ENCODE measurements at places on chromosomes 5 and 9.

- DNase-seq, result no peak
Measured at GRCh38 chr9:121367306-121368137, 2.5 kb downstream of the STOM start.

DNA sequence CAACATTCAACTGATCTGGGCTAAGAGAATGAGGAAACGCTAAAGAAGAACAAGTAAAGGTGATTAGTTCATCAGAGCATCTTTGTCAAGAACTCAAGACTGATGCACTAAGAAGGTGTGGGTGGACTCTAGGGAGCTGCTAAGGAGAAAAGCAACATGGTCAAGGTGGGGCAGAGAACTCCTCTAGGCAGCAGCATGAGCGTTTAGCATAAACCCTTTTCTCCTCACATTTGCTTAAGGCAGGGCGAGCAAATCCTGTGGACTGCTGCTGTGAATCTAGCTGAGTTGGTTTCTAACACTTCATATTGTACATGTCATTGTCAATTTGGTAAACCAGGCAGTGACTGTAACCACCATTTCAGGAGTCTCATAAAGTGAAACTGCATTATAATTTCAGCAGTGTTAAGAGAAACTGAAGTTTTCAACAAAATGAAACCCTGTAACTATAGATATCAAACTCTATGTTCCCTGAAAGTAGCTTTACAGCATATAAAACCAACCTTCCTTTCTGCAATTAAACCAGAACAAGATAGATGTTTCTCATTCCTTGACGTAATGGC, 45.9 kb upstream of the MAN2A1 start:
- no peak for DNase-seq

- DNase-seq, result no peak
Measured at GRCh38 chr9:99773468-99774138, 48.1 kb upstream of the NR4A3 start.

GRCh38 chr9:92762781-92763708, 1.6 kb downstream of the BICD2 start:
- DNase-seq, result no peak

DNA sequence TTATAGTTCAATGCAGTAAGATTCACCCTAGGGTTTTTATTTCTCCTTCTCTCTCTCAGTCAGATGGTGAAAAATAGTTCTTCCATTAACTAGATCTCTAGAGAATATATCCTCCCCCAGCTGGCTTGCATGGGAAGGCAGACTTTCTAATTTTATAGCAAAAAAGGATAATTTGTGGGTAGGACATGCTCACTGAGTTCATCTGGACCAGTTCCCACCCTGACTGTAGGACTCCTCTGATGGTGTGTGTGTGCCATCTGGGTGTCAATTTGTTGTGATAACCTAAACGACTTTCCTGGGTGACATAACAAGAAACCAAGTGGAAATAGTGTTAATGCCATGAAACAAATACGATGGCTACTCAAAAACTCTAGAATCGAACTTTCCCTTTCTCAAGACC, 44.9 kb downstream of the APBA1 start:
- DNase-seq, result no peak

DNA sequence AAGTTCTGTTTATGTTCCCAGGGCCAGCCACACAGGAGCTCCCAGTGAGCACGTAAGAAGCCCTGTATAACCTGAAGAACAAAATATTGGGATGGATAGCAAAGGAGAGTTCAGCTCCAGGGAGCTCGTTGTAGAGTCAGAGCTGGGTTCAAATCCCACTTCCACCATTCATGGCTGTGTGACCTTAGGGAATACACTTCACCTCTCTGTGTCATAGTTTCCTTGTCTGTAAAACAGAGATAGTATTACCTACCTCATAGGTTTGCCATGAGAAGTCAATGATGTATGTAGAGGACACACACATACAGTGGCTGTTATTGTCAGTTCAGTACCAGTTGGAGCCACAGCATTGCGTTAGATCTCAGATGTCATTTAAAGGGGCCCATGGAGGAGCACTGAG, 67.4 kb downstream of the MACROH2A1 start:
- no peak for DNase-seq

GRCh38 chr5:71786337-71787055, 67.4 kb downstream of the CARTPT start:
- DNase-seq, result no peak

GRCh38 chr5:178232920-178233429, 373 bp upstream of the PHYKPL start:
- no peak for DNase-seq

DNA sequence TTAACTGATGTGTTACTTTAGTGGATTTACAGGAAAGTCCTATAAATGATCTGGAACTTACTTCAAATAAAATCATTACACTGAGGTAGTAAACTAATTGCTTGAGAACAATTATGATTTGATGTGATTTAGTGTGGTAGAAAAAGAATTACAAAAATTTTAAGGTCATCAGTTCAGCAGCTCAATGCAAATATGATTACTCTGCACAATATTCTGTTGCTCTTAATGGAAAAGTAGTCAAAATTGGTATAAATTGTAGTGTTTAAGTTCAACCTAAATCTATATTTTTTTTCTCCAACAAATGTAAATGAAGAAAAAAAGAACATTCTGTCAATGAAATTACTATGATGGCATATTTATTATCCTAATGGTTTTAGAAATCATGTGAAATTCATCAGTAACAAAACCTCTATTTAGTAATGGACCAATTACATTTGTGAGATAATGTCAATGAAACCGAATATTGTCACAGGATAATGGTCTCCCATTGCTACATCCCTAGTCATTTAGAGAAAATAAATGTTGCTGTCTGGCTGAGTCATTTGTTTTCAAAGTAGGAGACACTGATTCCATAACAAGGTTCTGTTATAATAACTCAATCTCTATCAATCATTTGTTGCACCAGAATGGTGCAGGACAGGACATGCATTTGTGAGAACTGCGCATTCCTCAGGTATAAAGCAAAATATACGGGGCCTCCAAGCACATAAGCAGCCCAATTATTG, 177.1 kb downstream of the NFIB start:
- DNase-seq, result no peak

- DNase-seq, result no peak
Measured at GRCh38 chr5:38866362-38867031, 20.7 kb downstream of the OSMR start.

DNA sequence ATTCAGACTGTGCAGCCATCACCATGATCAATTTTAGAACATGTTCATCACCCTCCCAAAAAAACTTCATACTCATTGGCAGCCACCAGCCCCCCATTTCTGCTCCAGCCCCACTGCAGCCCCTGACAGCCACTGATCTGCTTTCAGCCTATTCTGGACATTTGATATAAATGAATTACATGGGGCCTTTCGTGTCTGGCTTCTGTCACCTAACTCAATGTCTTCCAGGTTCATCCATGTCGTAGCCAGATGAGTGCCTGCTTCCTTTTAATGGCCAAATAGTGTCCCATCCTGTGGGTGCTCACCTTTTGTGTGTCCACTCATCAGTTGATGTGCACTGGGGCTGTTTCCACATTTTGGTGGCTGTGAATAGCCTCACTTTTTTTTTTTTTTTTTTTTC, 63.5 kb downstream of the HMCN2 start:
- DNase-seq, result no peak

GRCh38 chr9:9913276-9913832, 699.4 kb downstream of the PTPRD start:
- no peak for DNase-seq

DNA sequence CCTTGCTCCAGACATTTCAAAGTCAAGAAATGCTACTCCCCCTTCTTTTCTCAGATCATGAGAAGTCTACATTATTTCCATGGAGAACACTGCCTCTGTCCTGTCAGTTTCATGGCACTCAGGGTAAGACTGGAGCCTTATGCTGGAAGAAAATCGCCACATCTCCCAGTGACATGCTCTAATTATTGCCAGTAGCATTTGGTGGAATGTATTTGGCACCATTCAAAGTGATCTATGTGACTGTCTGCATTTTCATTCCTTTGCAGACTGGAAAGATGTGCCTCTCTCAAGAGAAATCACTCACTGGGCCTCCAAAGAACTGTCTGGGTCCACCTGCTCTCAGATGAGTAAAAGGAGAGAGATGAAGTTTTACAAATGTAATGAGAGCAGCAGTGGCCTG, 840 bp upstream of the PLCXD3 start:
- no peak for DNase-seq

- no peak for DNase-seq
Measured at GRCh38 chr5:56326770-56327169, 93.6 kb upstream of the ANKRD55 start.

- no peak for DNase-seq
Measured at GRCh38 chr9:122229485-122229837, 704 bp upstream of the LHX6 start.

GRCh38 chr5:143955141-143955540, 143.2 kb downstream of the HMHB1 start:
- no peak for DNase-seq

GRCh38 chr5:148857474-148857873, 31.1 kb downstream of the ADRB2 start:
- no peak for DNase-seq

GRCh38 chr5:80192507-80193241, 63.2 kb downstream of the SERINC5 start:
- no peak for DNase-seq

- no peak for DNase-seq
Measured at GRCh38 chr9:129646252-129646651, 4.3 kb upstream of the ASB6 start.

DNA sequence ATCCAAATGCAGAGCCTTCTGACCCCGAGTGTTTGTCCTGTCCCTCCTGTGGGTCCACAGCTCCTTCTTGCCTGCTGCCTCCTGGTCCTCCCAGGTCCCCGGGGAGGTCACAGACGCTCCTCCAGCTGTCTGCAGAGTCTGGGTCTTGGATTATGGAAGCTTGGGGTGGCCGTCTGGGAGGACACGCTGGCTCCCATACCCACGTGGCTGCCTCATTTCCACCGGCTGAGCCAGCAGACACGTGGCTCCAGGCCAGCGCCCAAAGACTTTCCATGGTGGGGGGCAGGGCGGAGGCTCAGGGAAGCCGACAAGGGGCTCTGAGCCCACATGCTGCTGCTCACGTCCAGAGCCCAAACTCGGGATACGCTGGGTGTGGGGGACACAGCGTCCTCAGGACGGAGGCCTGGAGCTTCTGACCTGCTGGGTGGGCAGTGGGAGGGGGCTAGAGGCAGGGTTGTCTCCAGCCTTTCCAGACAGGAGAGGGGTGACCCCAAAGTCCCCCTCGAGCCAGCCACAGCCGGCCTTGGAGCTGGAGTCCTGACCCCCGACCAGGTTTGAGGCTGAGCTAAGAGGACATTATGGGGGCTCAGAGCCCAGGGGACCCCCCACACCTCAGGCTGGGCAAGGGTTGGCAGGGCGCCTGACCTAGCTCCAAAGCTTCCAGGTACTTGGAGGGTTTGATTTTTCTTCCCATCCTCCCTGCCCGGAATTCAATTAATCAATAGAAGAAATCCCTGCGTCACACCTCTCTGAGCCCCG, 24.2 kb upstream of the RNU6ATAC start:
- no peak for DNase-seq

GRCh38 chr5:158407824-158408195, 548.9 kb upstream of the CLINT1 start:
- DNase-seq, result no peak

DNA sequence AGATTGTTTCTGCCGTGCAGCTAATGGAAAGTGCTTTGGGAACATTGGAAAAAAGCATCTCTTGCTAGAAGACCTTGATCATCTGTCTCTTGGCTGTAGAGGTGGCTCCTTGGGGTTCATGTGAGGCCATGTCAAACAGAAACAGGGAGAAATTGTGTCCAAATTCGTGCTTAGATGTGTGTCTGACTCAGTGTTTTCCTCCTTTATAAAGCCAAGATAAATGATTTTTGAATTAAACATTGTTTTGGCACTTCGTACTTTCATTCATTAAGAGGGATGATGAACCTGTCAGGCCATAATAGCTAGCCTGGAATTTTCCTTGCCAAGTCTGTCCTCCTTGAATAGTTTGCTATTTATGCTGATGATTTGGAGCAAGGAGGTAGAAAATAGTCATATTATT, 143.8 kb downstream of the FBXL7 start:
- no peak for DNase-seq

GRCh38 chr9:124035001-124035650, 23.6 kb downstream of the LHX2 start:
- DNase-seq, result no peak

- no peak for DNase-seq
Measured at GRCh38 chr5:178377583-178378270, 145.1 kb upstream of the PHYKPL start.

GRCh38 chr9:89078860-89079259, 87.6 kb downstream of the S1PR3 start:
- peak; percentile 29 for DNase-seq

DNA sequence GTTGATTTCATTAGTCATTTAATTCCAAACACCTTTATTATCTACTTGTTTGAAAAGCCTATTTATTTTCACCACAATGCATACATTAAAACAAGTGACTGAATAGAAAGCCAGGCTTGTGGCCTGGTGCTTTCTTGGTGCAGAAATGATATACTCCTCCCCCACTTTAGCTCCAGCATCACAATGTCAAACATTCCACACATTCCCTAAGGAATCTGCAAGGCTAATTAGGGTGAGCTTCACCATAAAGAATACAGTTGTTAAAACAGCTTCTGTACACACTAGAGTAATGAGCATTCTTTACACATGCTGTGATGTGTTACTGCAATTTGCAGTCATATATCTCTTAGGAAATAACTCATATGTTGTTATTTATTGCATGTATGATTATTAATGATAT, 705.7 kb downstream of the CETN3 start:
- DNase-seq, result peak; percentile 14

DNA sequence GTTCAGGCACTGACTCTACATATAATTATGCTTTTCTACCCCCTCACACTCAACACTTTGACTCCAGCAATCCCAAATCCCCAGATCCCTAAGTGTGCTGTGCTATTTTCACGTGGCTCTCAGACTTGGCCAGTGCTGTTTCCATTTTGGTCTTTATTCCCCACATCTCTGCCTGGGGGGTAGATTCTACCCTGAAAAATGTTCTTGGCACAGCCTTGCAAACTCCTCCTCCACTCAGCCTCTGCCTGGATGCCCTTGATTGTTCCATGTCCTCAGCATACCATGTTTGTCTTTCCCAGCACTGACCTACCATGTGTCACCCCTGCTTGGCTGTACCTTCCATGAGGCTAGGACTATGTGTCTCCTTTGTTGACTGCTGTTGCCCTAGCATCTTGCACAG, 43.0 kb downstream of the FXN start:
- no peak for DNase-seq

DNA sequence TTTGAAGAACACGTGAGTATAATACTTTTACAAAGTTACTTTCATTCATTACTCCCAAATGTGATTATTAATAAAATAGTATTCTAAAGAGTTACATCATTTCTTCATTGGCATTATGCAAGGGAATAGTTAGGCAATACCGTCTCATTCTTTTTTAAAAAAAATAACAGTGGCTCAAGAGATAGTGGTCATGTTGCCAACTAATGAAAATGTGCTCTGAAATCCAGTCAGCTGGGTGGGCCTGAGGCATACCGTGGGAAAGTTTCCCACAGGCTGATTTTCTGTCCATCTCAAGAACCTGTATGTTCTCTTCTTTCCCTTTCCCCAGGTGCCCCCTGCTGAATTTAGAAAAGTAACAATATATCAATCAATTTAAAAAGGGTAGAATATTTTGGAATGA, 40.8 kb upstream of the ROPN1L start:
- DNase-seq, result no peak

GRCh38 chr5:55159763-55160492, at the start of gene GPX8:
Gene GPX8, plus strand, starts transcription at chr5:55160171. Its CDS starts 22 bp downstream, at chr5:55160193.
- DNase-seq, result peak; percentile 90

- DNase-seq, result no peak
Measured at GRCh38 chr9:129675620-129676019, 10.2 kb downstream of the PRRX2 start.

- no peak for DNase-seq
Measured at GRCh38 chr9:87378676-87379075, 119.0 kb upstream of the DAPK1 start.
